Activated CD4-positive, CD25-positive, alpha-beta regulatory T cell treated with anti-CD3 and anti-CD28 coated beads, Interleukin-2, amount 50 U/mL, for 24 hours (primary cell): ENCODE measurements at places on chromosomes 16 and 17.
A peak's percentile ranks its signal among the peaks of the same experiment; 100 is the strongest.

GRCh38 chr16:28898266-28898665 is 20.0 kb downstream of the ATP2A1 start:
- no peak for ATAC-seq

- ATAC-seq, result peak; percentile 11
Observed at GRCh38 chr16:1097156-1097555, 1.1 kb upstream of the C1QTNF8 start.

- ATAC-seq, result peak; percentile 31
Observed at GRCh38 chr17:57868007-57868909, 18.4 kb upstream of the MRPS23 start.

DNA sequence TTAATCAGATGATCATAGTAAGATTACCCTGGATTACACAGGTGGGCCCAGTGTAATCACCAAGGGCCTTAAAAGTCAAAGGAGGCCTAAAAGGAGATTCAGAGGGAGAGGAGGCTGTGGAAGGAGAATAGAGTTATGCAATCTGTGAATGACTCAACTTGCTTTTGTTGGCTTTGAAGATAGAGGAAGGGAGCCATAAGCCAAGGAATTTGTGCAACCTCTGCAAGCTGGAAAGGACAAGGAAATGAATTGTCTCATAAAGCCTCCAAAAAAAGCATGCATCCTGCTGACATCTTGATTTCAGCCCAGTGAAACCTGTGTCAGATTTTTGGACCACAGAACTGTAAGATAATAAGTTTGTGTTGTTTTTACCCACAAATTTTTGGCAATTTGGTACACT is 109.6 kb downstream of the CNTNAP4 start:
- no peak for ATAC-seq

- no peak for ATAC-seq
Observed at GRCh38 chr16:10961231-10961630, 16.9 kb downstream of the CLEC16A start.

GRCh38 chr17:44122816-44123355 is 555 bp downstream of the HDAC5 start:
- no peak for ATAC-seq

DNA sequence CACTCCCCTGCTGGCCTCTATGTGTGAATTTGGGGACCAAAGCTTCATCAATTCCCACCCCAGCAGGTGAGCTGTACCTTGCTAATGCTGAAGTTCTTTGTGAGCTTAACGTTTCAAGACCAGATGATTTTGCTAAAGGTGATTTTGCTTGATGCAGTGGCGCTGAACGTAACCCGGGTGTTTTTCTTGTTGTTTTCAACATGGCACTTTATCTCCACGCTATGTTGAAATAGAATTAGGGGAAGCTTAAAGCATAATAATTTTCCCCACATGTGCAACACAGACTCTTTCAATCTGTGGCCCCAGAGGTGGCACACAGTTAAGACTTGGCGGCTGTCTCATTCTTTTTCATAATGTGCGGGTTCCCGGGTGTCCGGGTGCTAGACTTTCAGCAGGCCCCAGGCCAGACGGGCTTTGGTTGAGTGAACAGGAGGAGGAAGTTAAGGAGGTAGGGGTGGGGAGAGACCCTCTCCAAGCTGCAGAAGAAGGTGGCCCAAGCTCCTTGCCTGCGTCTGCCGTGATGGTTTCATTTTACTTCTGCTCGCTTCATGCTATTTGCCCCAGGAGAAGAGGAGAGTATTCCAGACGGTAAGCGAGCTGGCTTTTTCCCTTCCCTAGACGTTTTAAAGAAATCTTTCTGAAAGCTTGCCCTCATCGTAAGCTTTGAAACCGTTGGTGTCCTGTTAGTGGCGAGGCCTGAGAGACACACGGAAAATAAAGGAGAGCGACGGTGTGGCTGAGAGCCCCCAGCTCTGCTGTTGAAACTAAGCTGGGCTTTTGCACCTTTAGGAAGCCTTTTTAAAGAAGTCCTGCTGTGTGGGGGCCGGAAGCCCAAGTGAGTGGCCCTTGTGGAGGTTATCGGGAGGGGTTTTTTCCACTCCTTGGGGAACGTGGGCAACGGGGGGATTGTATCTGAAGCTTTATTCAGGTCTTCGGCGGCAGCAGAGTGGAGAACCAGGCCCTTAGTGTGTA is 4.2 kb downstream of the FOXC2 start:
- ATAC-seq, result no peak

DNA sequence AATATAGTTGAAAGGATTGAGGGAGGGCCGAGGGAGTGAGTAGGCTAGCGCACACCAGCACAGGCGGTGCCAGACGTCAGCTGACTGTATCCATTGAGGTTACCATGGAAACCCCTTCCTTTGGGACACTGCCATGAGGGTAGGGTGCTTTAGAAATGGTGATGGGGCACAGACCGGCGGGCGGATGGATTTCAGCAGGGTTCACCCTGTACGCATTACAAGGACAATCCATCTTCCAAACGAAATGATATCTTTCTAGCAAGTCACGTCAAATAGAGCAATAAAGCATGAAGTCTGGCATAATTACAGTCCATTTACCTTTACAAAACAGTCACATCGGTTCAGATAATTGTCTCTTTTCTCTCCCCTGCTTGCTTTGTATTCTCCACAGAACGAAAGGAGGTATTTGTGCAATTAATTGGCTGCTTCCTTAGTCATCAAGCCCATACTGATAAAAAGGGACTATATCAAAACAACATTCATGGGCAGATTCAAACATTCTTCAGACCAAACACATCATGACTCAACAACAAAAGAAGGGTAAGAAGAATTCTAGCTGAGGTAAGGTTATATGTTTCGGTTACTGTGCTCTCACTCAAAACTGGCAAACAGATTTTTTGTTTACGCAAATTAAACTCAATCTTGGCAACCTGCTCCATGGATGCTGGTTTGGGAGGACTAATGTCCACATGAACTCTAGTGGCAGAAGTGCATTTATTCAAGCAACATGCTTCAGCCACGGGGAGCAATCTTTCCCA is 140.6 kb downstream of the CDK5R1 start:
- ATAC-seq, result no peak

DNA sequence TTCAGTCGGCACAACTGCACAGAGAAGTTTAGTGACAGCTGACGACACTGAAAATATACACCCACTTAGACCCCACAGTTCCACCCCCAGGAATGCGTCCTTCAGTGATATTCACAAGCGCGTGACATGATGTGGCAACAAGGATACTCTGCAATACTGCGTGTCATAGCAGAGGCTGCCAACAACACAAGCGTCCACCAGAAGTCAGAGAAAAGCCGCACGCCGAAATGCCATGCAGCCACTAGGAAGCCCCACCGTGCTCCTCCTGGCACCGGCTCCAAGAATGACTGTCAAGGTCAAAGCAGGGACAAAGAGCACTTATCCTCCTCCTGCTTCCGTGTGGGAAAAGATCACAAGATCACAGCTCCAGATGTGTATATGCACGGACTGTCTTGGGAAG is 3.5 kb downstream of the ATP2A3 start:
- ATAC-seq, result no peak

DNA sequence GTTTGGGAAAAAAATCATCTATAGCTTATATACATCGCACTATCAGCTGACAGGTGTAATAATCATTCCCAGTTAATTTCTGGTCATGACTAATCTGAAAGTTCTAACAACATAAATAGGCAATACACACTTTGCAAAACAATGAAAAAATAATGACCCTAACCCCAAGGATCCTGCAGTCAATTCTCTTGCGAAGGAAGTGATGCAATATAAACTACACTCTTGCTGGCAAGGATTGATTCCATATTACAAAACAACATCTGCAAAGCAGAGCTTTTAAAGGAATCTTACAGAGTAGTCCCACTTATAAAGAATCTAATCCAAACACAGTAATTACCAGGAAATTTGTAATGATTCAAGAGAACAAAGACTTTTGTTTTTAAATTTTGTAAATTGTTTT is 73.4 kb downstream of the MYO1D start:
- no peak for ATAC-seq

DNA sequence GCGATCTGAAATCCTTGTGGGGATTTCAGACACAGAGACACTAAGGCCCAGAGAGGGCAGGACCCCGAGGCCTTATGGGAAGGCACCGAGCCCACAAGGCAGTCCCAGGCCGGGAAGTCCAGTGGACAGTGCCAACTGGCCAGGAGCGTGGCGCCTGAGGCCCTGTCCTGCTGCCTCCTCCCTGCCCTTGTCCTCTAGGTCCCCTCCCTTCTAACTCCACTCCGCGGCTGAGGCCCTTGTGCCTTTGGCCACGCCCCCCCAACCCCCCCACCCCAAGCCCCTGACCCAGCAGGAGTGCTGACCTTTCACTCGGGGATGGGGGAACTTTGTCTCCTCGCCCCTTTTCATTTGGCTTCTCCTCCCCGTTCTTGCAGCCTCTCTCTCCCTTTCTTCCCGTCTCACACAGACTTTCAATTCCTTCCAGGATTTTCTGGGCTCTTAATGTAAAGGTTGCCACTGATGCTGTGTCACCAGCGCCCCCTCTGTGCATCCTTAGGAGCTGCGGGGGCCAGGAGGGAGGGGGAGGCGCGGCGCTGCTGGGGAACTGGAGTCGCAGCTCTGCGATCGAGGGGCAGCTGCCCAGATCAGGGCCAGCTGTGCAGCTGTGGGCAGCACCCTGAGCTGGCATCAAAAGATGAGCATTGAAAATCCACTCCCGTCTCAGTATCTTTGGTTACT is 29.1 kb downstream of the CRHR1 start:
- no peak for ATAC-seq

GRCh38 chr16:89701425-89702406 is at the start of gene SPATA2L:
Gene SPATA2L (minus strand): TSS chr16:89701705. CDS start chr16:89701232, 473 bp downstream.
- peak; percentile 76 for ATAC-seq

GRCh38 chr17:1294157-1294717 is 14.8 kb downstream of the TRARG1 start:
- peak; percentile 85 for ATAC-seq

- ATAC-seq, result no peak
Observed at GRCh38 chr17:50356892-50357510, 11.1 kb downstream of the XYLT2 start.

- ATAC-seq, result no peak
Observed at GRCh38 chr16:56748191-56748590, 18.3 kb downstream of the NUP93 start.

DNA sequence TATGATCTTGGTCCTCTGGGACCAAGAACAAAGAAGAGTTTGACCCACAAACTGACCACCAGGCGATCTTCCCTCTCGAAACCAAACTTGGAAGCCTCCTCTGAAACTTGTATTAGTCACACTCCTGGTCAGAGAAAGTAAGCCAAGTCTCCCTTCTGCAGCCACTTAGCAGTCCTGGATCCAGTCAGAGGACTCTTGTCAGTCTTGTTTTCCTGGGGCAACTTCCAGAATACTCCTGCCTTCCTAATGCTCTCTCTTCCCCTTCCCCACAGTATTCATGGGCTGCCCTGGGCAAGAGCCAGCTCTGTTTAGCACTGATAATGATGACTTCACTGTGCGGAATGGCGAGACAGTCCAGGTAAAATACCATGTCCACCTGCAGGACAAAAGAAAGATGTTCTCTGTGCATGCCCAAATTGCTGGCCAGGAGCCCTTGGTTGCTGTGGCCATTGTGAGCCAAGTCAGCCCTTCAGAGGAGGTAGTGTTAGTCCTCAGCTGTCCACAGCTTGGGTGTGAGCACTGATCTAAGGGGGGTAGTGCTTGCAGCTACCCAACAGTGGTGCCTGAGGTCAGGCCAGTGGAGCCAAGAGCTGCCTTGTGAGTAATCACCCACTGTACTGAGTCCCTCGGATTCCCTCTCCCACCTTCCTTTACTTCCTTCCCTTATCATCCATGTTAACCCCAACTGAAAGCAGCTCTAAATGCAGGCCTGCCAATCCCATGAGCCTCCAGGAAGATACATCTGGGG is 31.2 kb downstream of the CDH3 start:
- no peak for ATAC-seq

GRCh38 chr17:42891539-42892152 is 9.0 kb upstream of the G6PC1 start:
- no peak for ATAC-seq

DNA sequence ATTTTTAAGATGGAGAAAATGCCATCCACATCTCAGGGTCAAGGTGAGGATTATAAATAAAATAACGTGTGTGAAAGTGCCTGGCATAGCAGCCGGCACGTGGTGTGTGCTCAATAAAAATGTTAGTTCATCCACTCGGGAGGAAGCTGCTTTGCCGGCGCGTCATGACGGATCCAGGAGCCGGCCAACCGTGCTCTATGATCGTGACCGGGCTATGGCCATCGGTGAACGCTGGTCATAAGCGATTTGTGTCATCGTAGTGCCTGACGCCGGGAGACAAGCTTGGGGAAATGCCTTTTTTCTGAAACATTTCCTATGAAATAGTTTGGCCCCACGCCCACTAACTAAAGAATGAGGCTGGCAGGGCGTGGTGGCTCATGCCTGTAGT is 74.0 kb downstream of the CMC2 start:
- no peak for ATAC-seq

DNA sequence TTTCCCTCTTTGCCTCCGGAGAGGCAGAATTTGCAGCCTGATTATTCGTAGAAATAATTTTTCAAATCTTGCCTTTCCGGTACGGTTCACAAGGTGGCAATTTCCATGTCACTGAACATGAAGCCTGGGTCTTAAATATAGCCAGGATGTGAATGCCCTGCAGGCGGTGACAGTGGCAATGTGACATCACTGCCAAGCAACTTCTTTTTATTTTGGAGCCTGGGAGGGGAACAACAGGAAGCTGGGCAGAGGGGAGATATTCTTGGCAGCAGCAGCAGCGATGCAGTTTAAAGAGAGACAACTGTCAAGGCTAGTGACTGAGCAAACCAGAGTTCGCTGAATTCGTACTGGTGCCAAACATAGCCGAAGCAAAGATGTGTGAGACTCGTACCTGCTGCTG is 171.1 kb downstream of the SNX29 start:
- ATAC-seq, result no peak

GRCh38 chr16:28859326-28859725 is 4.3 kb upstream of the SH2B1 start:
- ATAC-seq, result no peak

- ATAC-seq, result no peak
Observed at GRCh38 chr16:67013233-67013822, 15.6 kb upstream of the CBFB start.

- no peak for ATAC-seq
Observed at GRCh38 chr16:20920091-20920490, 19.5 kb downstream of the LYRM1 start.

DNA sequence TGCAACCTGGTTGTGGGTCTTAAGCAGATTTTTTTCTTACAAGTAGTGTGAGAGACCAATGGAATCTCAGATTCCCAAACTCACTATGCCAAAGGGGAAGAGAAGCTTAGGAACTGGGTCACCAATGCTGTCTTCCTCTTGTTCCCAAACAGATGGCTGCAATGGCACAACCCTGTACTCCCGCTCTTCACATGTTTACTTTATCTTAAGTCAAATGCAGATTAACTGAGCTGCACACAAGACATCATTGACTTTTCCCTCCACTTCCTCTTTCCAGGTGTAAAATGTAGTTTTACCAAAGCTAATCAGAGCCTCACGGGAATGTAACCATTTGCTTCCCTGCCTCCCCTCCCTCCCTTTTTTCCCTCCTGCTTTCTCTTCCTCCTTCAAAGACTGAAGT is 14.4 kb upstream of the CD300E start:
- no peak for ATAC-seq

- ATAC-seq, result no peak
Observed at GRCh38 chr17:7729816-7730215, 12.3 kb downstream of the DNAH2 start.
